T-helper 2 cell treated with Interferon-gamma antibody and Interleukin-4, amounts not matched to agents 5 μg/mL and 100 μg/mL, for 36 hours (primary cell): ENCODE measurements at places on chromosomes 7 and 10.

DNA sequence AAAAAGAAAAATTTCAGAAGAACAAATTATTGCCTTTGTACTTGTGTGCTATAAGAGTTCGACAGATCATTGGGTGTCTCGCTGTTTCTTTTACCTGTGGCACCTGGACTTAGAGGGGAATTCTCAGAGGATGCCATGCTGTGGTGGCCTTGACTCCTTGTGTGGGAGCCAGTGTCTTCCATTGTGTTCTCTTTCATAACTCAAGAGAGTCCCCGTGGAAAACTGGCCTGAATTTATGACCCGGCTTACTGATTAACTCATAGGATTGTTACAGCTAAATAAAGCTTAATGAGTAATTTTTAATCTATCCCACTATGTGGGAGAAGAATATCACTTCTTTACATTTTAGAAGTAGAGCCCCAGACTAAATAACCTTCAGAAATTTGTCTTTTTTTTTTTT lies 54.5 kb downstream of the UBE3C start:
- no peak for DNase-seq

GRCh38 chr10:68110027-68110426 lies 739 bp downstream of the MYPN start:
- no peak for DNase-seq

DNA sequence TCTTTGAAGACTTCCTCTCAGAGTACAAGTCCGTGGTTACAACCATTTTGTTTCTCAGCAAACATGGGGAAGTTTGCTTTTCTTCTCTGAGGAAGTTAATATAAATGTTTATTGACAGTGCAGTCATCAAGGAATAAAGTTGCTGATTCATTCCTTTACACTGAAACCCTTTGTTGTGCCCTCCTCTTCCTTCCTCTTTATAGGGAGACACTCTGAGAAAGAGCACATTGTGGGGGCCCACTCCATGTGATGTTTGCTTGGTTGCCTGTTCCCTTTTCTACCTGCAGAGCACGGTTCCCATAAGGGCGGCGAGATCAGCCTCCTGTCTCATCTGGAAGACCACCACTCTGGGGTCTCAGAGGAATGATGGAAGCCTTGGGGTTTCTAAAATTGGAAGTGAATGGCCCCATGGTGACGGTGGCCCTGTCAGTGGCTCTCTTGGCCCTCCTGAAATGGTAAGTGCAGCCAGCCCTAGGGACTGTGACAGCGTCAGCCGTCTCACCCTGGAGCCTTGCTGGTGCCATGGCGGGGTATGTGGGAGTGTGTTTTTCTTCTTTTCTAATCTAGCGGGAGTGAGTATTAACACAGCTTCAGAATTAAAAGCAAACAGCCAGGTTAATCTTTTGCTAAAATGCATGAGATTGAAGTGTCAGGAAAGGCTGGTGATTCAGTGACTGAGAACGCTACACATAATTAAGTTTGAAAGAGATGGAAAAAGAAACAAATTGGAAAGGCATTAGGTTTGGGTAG lies at the start of gene TBXAS1:
TSS of gene TBXAS1 (plus strand) at position 240 of the 750 bp plus-strand sequence. CDS start at position 367, 127 bp downstream.
- DNase-seq: no peak

DNA sequence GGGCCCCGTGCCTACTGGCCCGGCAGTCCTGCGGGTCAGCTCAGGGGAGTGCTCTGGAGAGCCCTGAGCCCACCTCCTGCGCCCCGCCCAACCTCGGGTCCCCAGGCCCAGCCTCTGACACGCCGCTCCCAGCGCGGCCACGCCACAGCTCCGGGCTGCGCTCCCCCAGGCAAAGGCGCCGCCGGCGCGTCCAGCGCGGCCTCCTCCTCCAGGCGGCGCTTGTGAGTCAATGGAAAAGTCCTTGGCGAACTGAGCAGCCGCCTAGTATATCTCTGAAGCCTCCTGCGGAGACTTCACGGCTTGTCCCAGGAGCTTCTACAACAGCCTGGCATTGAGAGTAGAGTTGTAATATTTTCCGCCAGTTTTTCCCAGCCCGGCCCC lies 29.5 kb upstream of the BMS1 start:
- peak; percentile 56 for DNase-seq

DNA sequence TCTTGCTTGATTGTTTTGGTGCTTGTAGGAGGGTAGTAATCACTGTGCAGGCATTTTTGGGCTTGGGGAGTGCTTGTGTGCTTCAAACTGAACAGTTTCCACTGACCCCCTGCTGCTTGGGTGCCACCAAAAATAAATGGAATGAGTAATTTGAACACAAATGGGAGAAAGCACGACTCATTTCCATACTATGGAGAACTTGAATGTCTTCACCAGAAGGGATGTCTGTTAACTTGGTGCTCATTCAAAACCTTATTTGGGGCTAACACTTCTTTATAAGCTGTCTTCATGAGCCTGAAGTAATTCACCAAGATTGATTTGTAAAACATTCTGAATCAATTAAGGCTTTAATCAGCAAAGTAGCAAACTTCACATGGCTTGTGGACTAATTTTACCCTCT lies 560.3 kb downstream of the SDK1 start:
- no peak for DNase-seq

DNA sequence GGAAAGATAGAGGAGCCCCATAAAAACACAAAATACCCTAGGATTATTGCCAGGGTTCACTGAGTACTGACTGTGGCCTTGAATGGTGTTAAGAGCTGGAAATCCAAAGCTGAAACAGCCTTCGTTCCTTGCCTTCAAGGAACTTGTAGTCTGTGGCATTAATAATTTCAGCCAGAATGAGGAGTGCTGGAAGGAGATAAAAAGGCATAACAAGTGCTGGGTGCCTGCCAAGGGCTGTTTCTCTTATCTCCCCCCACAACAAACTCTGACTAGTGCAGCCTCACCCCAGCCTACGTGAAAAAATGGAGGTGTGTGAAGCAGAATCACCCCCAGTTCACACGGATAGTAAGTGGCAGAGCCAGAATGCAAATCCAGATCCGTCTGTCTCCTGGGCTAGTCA lies 199.1 kb upstream of the LYZL2 start:
- DNase-seq: no peak

DNA sequence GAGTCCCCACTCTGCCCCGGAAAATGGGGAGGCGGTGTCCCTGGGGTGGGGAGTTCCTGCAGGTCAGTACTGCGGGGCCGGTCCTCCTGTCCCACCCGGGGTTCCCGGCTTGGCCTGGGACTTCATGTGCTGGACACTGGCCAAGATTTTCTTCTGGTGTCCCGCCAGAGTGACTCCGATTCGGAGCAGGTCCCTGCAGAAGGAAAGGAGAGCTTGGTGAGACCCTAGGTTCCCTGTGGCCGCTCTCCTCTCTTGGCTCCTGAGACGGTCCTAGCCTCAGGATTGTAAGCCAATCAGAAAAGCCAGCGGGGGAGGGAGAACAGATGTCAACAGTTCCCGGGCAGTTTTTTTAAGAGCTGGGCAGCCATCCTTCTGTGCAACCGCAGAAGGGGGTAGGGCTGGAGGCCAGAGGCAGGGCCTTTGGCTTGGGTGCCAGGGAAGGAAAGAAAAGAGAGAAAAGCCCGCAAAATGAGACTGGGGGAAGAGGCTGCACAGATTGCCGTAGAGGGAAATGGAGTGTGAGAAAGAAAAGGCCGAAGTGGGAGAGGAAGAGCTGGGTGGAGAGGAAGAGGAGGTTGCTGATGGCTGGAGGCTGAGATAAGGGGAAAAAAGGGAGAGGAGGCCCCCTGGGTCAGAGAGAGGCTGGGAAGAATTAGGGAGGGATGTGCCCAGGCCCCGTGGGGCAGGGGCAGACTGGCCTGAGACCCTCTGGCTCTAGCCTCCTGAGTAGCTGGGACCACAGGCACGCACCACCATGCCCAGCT lies 23.7 kb downstream of the EPHB4 start:
- peak; percentile 63 for DNase-seq

GRCh38 chr7:5758286-5758685 lies 23.2 kb downstream of the RNF216 start:
- no peak for DNase-seq

DNA sequence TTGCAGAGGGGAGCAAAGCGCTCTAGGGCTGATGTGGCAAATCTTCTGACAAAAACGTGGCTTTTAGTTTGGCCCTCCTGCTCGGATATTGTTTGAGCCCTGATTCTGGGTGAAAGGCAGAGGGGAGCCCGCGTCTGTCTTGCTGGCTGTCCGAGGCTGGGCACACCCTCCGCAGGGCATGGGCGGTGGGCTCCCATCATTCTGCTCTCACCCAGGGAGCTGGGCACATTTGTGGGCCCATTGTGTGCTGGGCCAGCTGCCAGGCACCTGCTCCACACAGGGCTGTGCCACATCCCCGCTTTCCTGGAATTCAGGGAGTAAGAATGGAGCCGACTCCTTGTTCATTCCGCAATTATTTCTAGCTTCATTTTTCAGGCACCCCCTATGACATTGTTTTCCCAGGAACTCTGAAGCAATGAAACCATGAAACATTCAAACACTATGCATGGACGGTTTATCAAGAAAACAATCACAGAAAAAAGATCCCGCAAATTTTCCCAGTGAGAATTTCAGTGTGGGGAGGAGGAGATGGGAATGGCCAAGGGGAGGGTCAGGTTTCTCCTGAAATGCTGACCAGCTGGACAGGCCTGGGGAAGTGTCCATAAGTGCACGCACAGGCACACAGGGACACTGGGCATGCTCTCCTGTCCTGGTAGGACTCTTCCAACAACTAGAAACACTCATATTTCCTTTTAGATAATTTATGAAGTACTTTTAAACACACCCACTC lies 341.1 kb downstream of the CXCL12 start:
- no peak for DNase-seq

DNA sequence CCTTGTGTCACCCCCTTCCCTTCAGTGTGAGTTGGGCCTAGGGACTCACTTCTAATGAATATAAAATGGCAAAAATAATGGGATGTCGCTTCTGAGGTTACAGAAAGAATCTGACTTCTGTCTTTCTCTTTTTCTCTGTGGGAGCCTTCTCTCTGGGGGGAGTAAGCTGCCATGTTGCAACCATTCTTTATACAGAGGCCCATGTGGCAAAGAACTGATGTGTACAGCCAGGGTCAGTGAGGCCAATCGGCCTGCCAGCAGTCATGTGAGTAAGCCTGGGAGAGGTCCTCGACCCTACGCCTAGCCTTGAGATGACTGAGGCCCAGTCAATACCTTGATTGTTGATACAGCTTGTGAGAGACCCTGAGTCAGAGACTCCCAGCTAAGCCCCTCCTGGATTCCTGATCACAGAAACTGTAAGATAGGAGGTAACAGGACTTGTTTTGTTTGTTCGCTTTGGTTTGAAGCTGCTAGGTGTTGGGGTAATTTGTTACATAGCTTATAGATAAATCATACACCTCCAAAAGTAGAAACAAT lies 1.7 kb downstream of the TCAF1 start:
- no peak for DNase-seq

GRCh38 chr7:35555934-35556333 lies 139.0 kb downstream of the HERPUD2 start:
- no peak for DNase-seq

DNA sequence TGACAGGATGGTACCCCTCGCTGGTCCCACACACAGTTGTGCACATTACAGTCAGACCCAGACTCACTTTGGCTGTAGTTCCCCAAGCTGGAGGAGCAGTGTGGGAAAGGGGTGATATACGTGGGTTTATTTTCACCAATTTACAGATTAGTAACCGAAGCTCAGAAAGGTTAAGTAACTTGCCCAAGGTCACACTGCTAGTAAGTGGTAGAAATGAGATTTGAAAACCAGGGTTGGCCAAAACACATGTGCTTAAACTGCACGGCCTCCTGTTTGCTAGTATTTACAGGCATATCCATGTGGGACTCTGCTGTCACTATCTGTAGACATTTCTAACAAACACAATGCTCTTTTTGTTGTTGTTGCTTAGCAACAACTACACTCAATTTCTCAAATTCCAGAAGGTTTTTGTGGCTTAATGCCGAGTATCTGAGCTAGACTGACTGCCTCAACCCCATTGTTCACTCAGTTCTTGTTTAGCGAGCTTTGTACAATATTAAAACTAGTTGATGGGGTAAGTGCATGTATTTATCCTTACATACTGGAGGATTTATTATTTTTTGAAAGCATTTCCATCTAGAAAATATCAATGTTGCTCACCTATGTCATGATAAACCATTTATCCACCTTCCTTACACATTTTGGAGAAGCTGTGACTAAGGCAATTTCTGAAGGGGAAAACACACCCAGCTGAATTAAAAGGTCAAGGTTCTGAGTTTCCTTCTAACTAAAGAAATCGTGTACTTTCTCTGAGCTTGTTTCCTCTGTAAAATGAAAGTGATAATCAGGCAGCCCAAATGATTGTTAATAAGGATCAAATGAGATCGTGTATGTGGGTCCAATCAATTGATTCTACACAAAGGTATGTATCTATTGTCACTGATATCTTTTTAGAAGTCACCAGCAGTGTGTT lies 5.3 kb upstream of the TMEM139 start:
- DNase-seq: no peak

DNA sequence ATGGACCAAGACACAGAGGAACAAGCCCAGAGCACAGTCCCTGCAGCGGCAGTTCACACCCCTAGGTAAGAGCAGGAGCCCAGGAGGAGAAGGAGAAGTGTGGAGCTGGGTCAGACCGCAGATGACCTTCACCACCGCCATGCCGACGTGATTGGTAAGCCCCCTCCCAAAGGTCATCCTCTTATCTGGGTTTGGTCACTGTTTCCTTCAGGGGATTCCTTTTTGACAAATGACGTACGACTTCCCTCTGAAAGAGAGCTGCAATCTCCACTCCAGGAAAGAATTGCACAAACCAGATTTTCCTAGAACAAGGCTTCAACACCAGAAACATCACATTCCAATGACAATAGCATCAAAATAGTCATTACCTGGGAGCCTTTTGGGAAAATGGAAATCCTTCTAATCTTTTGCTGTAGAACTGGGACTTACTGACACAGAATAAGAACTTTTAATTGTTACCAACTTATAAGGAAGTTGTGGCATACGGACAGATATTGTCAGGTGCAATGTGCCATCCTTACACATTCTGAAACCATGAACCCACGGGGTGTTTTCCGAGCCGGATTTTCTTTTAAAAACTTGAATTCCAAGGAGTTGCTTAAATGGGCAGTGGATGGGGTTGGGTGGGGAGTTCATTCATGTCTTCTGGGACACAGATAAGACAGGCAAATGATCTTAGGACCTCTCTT lies 20.8 kb upstream of the ADAM12 start:
- DNase-seq: no peak

DNA sequence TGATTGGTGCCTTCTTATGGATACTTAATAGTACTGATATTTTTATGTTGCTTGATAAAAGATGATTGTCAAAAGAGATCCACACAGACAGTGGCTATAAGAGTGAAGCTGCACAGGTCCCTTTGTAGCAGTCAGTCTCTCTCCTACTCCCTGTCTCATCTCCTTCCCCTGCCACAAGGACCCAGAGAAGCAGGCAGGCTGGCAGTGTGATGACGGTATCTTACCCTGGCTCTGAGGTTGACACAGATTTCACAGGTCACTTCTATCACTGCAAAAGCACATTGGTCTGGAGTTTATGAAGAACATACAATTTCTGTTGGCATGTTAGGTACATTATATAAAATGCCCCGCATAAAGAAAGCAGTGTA lies 64.4 kb upstream of the AHR start:
- peak; percentile 24 for DNase-seq

DNA sequence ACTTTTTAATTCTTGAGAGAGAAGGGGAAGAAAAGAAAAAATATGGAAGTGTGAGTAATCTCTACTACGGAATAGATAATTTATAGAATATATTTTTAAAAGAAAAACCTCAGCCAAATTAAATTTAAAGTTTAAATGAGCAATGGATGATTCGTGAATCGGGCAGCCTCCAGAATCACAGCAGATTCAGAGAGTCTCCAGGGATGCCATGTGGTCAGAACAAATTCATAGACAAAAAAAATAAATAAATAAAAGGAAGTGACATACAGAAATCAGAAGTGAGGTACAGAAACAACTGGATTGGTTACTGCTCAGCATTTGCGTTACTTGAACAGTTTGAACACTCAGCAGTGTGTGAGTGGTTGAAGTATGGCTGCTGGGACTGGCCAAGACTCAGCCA lies 53.0 kb downstream of the PHYHIPL start:
- no peak for DNase-seq

GRCh38 chr10:70750156-70750703 lies 34.9 kb downstream of the TBATA start:
- no peak for DNase-seq
